ENCODE measurements at places on chromosomes 13 and 19.

GRCh38 chr13:112596235-112596634, 8.3 kb upstream of the TUBGCP3 start:
- DNase-seq = no peak

- no peak for DNase-seq
Observed at GRCh38 chr19:38375098-38375493, 725 bp downstream of the PSMD8 start.

GRCh38 chr19:397321-397720, 11.6 kb downstream of the C2CD4C start:
- DNase-seq = no peak

DNA sequence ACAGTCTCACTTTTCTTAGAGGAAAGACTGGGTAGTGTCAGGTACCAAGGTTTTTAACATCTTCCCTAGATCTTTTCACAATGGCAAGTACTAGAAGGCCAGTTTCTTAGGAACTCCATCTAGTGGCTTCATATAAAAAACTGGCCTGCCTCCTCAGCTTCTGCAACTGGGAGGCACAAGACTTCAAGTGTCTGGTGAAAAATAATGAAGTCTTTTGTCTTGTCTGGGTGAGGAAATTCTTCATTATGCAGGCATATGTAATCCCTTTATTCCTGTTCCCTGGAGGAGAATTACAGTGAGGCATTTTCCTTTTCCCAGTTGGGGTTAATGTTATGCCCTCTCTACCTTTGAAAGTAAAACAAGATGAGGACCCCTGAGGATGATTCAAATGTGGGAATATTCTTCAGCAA, 300.5 kb downstream of the NALCN start:
- DNase-seq = no peak

DNA sequence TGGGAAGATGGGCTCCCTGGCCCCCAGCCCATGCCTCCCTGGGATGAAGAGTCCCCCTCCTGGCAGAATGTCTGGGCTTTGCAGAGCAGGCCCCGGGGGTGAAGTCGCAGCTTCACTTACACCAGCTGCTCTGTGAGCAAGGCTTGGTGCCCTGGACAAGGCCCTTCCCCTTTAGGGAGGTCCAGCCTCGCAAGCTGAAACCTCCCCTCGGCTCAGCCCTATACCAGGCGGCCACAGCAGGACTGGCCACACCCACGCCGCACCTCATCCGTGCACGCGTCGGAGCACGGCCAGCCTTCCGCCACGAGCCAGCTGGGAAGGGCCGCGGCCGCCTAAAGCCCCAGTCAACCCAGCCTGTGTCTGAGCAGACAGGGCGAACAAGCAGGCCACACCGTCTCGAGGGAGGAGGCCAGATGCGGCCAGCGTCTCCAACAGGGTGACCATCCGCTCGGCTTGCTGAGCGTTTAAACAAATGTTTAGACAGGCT, 83.2 kb upstream of the MCF2L start:
- DNase-seq = no peak

DNA sequence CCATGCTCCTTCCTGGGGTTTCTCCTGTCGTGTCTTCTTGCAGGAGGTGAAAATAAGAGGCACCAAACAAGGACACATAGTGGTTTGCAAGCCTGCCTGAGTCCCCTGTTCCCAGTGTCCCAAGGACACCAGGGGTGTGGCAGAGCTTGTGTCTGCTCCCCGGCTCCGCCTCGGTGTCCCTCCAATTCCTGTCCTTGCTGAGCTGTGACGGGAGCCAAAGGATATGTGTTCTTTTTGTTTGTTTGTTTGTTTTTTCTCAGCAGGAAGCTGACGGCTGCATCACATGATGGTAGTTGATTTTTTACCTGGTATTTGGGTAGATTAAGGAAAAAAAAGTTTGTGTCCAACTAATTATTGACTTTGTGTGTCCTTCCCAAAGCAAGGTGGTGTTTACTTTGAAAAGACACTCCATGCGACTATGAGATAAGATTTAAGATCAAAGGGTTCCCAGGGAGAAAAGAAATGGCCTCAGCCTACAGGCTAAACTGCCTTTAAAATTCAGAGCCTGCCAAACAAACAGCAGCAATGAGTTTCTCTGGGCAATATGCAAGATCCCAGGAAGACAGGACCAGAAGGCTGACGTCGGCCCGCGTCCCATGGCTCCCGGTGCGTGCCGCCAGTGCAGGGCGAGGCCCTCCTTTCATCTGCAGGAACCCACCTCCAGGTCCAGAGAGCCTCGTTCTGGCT, 50.8 kb upstream of the XPO4 start:
- DNase-seq = no peak

- no peak for DNase-seq
Observed at GRCh38 chr13:27973961-27974662, 5.0 kb upstream of the CDX2 start.

- no peak for DNase-seq
Observed at GRCh38 chr13:21608961-21609360, 5.0 kb upstream of the MICU2 start.

DNA sequence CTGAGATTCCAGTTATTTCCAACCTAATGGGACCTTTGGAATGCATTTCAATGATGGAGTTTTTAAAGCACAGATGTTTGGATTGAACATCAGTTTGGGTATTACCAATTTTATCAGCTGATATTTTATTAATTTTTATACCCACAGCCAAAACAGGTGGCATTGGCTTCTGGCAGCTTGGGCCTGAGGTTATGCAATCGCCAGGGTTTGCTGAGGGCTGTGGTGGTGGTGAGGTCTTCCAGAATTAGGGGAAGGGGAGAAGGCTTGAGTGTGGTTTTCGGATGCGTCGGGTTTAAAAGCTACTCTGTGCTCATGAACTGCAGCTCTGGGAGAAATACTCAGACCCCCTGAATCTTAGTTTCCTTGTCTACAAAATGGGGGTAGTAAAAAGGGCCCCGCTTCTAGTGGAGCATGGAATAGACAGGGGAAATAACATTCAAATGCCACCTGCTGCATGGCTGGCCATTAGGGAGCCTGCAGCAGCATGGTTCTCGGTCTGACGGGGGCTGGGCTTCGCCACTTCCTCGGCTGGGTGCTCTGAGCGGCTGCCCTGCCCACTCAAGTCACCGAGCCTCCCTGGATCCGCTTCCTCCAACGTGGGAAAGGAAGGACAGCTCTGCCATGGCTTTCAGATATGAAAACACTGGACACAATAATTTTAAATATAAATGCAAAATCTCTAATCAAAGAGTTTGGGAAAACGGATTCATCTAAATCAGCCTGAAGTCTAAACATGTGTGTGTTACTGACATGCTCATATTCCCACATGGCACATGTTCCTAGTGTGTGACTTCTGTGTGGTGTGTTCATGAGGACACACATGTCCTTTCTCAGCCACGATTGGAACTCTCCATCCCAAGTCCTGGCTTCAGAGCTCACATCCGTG, 35.2 kb downstream of the ADPRHL1 start:
- no peak for DNase-seq

DNA sequence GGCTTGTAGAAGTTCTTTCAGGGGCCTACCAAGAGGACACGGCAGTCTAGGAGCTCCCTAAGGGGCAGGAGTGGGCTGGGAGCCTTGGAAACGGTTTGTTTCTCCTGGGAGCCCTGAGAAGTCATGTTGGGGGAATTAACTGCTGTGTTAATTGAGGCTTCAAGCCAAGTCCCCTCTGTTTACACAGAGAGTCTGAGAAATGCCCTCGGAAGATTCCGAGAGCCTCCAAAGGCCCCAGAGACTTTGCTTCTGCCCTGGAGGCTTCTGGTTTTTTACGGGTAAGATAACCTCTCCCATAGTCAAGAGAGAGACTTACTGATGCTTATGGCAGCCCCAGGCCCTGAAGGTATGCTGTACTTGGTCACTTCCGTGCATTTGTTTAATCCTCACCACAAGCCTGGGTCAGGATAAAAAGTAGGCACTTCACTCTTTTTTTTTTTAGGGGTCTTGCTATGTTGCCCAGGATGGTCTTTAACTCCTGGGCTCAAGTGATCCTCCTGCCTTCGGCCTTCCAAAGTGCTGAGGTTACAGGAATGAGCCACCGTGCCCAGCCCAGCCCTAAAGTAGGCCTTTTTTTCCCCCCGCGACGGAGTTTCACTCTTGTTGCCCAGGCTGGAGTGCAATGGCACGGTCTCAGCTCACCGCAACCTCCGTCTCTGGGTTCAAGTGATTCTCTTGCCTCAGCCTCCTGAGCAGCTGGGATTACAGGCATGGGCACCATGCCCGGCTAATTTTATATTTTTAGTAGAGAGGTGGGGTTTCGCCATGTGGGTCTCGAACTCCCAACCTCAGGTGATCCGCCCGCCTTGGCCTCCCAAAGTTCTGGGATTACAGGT, 15.2 kb downstream of the IER2 start:
- DNase-seq = no peak

GRCh38 chr19:1407528-1408299, at the start of gene DAZAP1:
DAZAP1 (plus strand) TSS chr19:1407586; CDS start chr19:1407774, 188 bp downstream.
- peak; percentile 66 for DNase-seq

DNA sequence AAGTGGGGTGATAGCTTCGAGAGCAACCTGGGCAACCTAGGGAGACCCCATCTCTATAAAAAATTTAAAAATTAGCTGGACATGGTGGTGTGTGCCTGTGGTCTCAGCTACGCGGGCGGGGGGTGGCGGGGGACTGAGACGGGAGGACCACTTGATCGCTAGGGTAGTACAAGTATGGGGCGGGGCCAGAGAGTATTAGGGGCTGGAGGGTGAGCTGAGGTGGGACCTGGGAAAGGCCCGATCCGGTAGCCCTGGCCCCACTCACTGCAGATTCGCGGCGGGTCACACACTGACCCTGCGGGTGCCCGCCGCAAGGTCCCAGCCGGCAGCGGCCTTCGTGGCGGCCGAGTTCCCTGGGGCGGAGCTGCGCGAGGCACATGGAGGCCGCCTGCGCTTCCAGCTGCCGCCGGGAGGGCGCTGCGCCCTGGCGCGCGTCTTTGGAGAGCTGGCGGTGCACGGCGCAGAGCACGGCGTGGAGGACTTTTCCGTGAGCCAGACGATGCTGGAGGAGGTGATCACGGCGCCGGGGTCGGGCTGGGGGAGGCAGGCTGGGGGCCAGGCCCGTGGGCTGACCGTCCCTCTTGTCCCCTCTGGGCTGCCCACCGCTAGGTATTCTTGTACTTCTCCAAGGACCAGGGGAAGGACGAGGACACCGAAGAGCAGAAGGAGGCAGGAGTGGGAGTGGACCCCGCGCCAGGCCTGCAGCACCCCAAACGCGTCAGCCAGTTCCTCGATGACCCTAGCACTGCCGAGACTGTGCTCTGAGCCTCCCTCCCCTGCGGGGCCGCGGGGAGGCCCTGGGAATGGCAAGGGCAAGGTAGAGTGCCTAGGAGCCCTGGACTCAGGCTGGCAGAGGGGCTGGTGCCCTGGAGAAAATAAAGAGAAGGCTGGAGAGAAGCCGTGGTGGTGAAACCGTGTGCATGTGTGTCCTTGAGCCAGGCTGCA, 2.0 kb upstream of the ARHGAP45 start:
- DNase-seq = peak; percentile 71

GRCh38 chr19:1481893-1482360, 2.9 kb upstream of the C19orf25 start:
- no peak for DNase-seq

DNA sequence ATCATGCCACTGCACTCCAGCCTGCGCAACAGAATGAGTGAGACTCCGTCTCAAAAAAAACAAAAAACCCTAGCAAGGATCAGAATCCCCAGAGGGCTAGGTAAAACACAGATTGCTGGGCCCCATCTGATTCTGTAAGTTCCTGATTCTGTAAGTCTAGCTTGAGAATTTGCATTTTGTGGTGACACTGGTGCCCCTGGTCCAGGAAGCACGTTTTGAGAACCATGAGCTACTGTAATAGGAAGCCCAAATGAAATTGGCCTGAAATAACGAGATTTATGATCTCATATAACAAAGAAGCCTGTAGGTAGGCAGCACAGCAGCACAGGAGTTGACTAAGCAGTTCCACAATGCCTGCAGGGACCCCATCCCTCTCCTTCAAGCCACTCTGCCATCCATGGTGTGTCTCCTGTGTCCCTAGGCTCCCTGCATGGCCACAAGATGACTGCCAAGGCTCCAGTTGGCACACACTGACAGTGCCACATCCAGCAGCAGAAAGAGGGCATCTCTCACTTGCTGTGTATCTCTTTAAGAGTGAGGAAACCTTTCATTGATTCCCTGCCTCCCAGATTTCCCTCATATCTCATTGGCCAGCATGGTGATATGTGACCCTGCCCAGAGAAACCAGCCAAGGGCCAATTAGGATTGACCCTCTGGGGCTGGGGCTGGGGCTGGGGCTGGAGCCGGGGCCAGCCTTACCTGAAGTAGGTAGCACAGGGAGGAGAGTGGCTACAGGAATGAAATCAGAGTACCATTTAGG, 21.7 kb downstream of the SIPA1L3 start:
- DNase-seq = no peak

- no peak for DNase-seq
Observed at GRCh38 chr13:43089912-43090498, 66.6 kb downstream of the DNAJC15 start.

- no peak for DNase-seq
Observed at GRCh38 chr13:42312817-42313431, 41.0 kb downstream of the AKAP11 start.

DNA sequence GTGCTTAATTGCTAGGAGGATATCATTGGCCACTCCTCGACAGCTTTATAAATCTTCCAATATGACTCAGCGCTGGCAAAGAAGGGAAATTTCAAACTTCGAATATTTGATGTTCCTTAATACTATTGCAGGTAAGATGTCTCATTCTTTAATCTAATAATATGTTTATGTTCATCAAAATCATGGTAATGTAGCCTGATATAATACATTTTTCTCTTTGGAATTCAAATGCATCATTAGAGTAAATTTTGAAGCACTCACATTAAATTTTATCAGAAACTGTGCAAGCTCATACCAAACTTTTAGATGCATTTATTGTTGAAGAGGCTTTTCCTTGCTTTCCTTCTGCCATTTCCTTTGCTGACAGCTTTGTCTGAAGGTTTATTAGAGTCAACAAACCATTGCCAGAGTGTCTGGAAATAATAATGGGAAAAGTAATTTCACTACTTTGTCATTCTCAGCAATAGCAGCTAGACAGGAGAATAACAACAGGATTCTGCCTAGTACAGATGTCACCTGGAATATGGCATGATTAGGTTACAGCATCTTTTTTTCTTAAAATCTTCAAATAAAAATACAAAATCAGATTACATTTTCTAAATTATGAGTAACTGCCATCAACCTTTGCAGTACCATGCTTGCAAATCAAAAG, 78.6 kb upstream of the MAB21L1 start:
- no peak for DNase-seq

DNA sequence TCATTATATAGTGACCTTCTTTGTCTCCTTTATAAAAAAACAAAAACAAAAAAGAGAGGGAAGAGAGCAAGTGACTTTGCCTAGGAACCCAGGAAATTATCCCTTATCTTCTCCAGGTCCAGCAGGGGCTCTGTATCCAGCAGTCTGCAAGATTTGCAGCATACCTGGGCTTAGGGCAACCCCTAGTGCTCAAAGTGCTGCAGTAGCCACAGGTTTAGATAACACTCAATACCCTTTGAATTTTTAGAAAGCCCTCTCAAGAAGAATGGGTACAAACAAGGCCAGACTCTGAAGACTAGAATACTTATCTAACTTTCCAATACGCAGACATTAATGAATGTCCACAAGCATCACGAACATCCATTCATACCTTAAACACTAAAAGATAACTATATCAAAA, 43.2 kb downstream of the CCNA1 start:
- DNase-seq = no peak

- DNase-seq = no peak
Observed at GRCh38 chr13:46343279-46343994, 43.6 kb downstream of the RUBCNL start.

Data from CD4-positive, alpha-beta memory T cell (primary cell).